Hematopoietic multipotent progenitor cell treated with erythropoietin and hydrocortisone succinate and interleukin-3 and kit ligand, for 15 days (in vitro differentiated cells): ENCODE measurements at places on chromosomes 5 and 9.

DNA sequence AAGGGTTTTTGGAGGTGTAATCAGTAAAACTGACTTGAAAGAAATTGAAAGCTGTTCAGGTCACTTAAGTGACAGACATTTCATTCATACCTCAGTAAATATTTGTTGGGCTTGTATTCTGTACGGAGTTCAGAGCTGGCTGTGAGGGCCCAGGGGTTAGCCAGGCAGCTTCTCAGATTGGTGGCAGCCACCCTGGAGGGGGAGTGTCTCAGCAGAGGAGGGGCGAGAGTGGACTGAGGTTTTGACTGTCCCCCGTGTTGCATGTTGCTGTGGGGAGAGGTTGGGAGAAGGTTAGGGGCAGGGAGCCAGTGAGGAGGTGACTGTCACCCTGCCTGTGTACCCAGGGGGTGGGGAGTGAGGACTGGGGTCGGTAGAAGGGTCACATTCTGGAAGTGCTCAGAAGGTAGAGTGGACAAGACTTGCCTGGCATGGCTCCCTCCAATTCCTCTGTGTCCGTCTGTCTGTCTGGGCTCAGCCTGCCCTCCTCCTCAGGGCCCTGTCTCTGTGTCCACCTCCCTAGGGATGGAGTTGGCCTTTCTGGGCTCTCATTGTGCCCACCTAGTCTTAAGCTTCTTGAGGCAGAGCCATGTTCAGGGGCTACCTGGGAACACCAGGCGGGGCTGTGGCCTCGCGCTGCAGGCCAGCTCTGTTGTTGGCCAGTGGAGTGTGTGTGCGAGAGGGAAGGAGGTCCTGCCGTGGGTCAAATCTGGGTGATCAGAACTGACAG lies 4.4 kb downstream of the PHF2 start:
- no peak for DNase-seq

GRCh38 chr5:32432633-32433032 lies 11.9 kb downstream of the ZFR start:
- DNase-seq: no peak

- no peak for DNase-seq
Observed at GRCh38 chr9:136023410-136024225, 62.4 kb upstream of the UBAC1 start.

DNA sequence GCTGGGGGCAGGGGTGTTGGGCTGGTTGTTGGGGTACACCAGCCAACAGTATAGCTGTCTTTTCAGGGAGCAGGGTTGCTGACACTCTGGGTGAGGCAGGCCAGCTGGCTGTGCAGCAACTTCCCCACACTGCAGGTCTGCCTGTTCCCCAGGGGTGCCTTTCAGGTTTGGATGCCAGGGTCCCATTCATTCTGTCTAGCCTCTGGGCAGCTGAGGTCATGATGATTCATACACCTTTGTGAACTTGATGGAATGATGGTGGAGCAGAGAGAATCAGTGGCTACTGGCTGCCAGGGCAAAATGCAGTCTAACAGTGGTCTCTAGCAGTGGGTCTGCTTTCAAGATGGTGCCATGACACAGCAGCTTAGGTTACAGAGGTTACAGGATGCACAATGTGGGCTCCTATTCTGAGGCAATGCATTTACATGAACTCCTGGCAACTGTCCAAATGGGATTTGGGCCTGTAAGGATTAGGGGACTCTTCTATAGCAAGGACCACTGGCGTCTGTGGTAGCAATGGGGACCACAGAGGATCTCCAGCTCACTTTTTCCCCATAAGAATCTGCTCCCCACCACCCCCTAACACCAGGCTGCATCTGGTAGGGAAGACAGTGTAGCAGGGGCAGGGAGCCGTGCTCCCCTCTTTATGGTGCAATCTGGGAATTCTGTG lies 103.7 kb downstream of the FEM1C start:
- DNase-seq: no peak

- DNase-seq: no peak
Observed at GRCh38 chr9:136728548-136729123, 14.1 kb downstream of the LCN10 start.

- DNase-seq: no peak
Observed at GRCh38 chr9:124410321-124410913, 4.8 kb downstream of the PSMB7 start.

- DNase-seq: no peak
Observed at GRCh38 chr5:60521376-60522291, 178.3 kb downstream of the DEPDC1B start.

DNA sequence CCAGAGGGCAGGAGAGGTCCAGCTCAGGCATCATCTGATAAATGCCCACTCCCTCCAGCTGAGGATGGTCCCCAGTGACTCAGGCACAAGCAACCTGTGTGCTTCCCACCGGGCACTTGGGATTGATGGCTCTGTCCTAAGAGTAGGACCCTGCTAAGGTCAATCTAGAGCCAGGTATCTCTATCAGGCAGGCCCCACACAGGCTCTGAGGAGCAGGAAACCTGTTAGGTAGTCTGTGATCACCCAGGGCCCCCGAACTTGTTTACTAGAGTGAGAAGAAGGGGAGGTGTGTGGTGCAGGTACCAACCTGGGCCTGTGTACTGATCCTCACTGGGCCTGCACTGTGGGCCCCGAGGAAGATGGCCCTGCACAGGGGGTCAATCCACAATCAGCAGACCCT lies 119.6 kb upstream of the FSTL4 start:
- no peak for DNase-seq

DNA sequence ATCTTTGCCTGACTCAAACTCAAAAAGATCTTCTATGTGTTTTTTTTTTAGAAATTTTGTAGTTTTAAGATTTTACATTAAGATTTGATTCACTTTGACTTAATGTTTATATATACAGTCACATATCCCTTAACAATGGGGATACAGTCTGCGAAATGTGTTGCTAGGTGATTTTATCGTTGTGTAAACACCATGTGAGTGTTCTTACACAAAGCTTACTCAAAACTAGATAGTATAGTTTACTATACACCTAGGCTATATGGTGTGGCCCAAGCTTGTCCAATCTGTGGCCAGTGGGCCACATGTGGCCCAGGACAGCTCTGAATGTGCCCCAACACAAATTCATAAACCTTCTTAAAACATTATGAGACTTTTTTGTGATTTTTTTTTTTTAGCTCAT lies 131.9 kb downstream of the CWC27 start:
- no peak for DNase-seq

- no peak for DNase-seq
Observed at GRCh38 chr5:39520232-39520572, 95.4 kb upstream of the DAB2 start.

DNA sequence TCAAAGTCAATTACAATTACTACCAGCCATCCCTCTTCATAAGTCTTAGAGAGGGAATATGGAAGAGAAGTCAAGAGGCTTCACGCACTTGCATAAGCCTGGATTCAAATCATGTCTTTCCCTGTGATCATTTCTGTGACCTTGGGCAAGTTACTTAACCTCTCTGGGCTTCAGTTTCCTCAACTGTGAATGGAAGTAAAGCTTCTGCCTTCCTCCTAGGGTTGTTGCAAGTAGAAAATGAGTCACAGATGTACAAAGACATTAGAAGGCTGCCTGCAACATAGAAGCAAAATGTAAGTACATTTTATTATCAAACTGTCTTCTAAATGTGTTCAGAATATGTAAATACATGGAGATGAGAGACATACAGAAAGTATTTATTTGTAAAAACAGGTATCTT lies 42.3 kb upstream of the SEMA6A start:
- DNase-seq: no peak

GRCh38 chr5:142716963-142717362 lies 31.1 kb upstream of the FGF1 start:
- DNase-seq: no peak

DNA sequence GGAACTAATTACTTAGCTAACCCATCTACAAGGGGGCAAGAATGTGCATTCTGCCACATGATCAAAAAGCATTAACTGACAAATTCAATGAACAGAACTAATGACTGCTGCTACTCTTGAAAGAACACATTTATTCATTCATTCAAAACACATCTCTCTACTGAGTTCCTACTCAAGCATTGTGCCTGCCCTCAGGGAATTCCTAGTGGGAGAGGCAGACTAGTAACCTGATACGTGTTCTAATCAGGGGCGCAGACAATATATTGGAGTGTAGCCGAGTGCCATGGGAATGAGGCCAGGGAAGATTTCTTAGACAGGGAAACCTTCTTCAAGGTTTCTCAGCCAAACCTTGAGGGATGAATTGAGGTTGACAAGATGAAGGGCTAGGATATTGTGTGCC lies 56.7 kb upstream of the PAPPA start:
- no peak for DNase-seq

GRCh38 chr5:52893105-52893504 lies 96.0 kb upstream of the ITGA2 start:
- DNase-seq: no peak

GRCh38 chr9:20593537-20593936 lies 28.8 kb downstream of the MLLT3 start:
- no peak for DNase-seq

DNA sequence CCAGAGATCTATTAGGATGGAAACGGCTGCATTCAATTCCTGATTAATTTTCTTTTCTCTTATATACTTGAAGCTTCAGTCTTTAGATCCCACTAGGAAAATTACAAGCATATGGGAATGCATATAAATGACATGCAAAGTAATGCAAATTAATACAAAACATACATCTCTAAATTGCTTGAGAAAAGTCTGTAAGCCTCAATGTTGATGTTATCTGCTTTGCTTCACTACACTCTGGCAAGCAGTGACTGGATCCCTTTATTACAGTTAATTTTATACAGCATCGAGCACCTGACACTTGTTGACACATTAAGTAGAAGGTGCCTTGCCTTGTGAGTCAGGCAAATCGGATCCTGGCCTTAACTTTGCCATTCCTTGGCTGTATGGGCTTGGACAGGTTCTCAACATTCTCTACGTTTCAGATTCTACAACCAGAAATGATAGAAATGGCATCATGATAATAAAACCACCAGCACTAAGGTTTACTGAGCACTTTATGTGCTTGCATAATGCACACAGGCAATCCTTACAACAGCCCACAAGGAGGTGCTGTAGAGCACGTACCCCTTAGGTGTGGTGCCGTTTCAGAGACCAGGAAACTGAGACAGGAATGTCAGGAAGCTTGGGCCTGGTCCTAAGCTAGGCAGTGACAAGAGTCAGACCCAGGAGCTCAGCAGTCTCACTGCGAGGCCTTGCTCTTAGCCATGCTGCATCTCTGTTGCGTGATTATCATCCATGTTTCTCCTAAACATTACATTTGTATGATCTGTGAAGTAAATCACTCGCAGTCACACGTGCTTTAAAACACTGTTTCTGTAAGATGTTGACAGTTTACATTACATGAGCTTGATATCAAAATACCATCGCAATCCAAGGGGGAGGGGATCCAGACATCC lies 2.7 kb downstream of the GCNT4 start:
- DNase-seq: peak; percentile 44

DNA sequence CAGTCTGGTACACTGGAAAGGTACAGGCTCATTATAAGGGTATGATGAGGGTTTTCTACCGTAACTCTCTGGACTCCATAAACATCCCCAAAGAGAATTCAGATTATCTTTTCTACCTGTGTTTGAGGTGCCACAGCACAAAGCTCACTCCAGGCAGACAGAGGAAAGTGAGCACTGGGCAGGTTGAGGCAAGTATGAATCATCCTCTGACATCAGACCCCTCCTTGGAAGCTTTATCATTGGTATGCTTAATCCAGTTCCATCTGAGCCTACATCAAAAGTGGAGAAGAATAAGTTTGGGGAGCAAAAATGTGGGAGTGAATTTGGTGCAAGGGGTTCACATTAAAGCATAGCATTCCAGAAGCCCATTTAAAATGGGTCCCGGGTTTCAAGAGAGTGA lies 21.7 kb downstream of the C9orf152 start:
- DNase-seq: no peak

DNA sequence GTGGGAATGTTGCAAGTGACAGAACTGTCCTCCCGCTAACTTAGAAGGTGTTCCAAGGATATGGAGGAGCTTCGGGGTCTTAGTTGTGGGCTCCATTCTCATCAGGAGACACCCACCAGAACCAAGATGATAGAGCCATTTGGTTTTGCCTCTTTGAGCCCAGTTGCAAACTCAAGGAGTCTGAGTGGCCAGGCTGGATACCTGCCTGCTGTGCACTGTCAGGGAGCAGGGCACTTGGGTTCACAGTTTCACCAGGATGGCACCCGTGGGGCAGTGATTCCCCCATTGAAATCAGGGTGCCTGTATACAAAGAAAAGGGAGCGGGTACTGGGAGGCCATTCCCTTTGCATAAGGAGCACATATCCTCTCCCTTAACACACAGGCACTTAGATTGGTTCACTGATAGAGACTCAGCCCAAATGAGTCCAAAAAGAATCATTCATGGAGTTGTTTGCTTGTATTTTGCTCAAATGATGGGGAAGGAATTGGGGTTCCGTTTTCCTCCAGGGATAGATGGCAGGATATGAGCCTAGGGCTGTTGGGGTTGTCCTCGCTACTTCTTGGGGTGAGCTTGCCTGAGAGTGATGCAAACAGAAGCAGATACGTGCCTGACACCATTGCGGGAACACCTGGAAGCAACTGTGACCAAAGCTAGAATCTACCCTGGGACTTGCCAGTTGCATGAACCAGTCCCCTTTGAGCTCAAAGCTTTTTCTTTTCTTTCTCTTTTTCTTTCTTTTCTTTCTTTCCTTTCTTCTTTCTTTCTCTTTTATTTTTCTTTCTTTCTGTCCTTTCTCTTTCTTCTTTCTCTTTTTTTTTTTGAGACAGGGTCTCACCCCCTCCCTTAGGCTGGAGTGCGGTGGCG lies 1.3 kb upstream of the PRR7 start:
- no peak for DNase-seq

- DNase-seq: no peak
Observed at GRCh38 chr9:557601-558201, 283.8 kb upstream of the DMRT1 start.

- no peak for DNase-seq
Observed at GRCh38 chr9:75833778-75834177, 56.7 kb upstream of the PCSK5 start.

DNA sequence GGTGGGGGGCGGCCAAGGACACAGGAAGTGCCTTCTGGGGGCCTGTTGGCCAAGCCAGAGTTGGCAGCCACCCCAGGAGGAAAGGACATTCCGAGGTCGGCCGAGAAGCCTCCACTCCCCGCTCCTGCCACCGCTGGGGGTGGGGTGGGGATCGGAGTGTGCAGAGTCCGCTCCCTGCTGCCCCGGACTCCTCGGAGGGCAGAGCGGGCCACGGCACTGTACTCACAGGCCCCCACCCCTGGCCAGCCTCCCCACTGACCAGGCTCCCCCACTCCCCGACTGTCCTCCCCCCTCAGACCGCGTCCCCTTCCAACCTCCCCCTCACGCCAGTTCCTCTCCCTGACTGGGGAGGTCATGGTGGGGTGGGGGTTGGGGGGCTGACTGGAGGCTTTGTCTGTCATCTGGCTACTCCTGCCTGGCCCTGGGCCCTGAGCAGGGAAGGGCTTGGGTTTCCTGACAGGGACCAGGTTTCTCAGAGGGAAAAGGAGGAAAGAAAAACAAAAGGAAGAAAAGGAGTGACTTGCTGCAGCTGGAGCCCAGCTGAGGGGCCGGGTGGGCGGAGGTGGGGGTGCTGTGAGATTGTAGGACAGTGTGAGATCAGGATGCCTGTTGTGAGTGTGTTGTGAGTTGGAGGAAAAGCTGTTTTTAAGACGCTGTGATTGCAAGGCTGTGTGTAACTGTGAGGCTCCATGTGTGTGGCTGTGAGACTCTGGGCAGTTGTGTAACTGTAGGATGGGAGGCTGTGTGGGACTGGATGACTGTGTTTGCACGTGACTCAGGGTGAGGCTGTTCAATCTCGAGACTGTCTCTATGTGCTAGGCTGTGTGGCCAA lies 29.7 kb downstream of the CNTFR start:
- DNase-seq: no peak
